ENCODE measurements at places on chromosomes 2 and 18.

DNA sequence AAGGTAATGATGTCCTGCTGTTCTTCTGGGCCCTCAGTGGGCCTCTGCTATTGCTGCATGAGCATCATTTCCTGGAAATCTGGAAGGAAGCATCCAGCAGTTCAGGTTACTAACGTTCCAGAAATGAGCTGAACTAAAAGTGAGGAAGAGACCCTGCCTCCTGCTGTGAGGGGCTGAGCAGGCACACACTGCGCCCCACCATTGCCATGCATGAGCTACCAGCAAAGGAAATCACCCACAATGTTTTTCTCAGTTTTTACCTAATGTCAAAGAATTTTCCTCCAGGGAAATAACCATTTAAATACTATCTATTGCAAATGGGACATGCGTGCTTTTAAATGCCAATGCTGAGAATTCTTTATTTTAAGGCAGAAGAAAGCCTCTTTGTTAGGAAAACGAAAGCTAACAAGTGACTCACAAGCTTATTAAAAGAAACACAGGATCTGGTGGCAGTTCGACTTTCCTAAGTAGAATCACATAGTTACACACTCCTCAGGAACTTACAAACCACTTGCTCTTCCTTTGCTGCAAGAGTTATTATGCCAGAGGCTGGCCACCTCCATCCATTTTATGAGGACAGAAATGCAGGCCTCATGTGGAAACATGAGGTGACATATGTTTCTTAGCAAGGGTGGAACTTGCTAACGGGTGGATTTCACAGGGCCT is 152.6 kb upstream of the TTC39C start:
- DNase-seq, result no peak

DNA sequence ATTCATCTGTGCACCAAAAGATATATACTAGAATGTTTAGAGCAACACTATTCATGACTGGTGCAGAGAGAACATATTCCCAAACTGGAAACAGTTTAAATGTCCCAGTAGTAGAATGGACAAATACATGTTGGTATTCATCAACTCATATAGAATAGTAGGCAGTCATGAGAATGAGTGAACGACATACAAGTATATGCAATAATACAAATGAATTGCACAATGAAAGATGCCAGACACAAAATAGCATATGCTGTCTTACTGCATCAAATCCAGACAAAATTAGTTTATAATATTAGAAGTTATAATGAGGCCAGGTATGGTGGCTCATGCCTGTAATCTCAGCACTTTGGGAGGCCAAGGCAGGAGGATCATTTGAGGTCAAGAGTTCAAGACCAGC is 8.3 kb upstream of the PRKAG3 start:
- DNase-seq, result no peak

GRCh38 chr18:70220628-70221027 is 15.1 kb upstream of the RTTN start:
- no peak for DNase-seq

- DNase-seq, result no peak
These were observed 314.7 kb upstream of the LYPD1 start for GRCh38 chr2:132984731-132985130.

- no peak for DNase-seq
These were observed 4.5 kb downstream of the NRXN1 start for GRCh38 chr2:51027442-51027841.

DNA sequence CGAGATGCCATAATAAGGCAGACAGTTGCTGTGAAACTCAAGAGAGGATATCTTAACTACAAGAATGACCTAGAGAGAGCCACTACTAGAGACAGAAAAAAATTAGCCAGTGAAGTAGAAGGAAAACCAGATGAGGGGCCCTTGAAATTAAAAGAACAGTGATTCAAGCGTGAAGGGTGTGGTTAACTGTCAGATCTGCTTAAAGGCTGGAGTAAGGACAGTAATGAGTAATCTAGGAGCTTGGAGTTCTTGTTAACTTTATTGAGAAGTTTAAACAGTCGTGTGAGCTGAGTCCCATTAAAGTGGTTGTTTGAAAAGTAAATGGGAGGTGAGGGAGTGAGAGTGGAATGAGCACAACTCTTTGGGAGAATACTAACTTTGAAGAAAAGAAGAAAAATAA is 21.3 kb downstream of the PIGN start:
- DNase-seq, result no peak

- no peak for DNase-seq
These were observed 80.7 kb downstream of the EML4 start for GRCh38 chr2:42249887-42250286.

DNA sequence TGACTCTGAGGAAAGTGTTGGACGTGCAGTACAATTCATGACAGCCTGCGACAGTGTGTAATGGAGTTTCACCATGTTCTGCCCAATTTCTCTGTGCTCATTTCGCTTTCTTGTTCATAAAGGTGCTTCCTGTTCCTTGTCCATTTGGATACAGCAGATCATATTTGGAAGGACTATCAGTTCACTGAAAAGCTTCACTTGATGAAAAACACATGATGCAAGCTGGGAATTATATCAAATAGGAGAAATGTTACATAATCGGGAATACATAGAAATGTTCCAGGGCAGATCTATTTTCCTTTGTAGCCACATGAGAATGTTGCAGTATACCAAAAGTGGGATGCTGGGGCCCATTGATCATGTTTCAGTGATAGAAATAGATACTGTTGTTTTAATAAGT is 266.3 kb upstream of the SLC14A2 start:
- DNase-seq, result no peak

DNA sequence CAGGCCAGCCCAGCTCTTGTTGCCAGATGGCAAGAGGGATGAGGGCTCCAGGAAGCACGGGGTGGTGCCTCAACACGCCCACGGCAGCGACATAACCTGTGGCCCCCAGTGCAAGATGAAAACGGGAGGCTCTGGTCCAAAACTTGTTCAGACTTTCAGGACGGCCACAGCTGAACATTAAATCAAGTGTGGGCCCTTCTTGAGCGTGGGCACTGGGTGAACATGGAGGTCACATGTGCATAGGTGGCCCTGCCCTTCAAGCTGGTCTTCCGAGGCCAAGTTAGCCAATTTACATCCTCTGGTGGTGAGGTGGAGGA is 77.5 kb downstream of the NDUFA10 start:
- no peak for DNase-seq

- DNase-seq, result no peak
These were observed 12.8 kb upstream of the ZNF532 start for GRCh38 chr18:58851856-58852255.

DNA sequence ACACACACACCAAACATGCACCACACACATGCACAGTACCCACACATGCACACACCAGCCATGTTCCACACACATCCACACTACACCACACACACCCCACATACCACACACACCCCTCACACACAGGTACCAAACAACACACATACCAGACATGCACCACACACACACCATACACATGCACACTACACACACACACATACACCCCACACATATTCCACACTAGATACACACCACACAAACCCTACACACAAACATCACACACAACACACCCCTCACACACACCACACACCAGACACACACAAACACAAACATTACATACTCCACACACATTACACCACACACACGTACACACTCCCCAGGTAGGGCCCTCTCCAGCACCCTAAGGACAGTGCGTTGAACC is 51.2 kb downstream of the TRABD2A start:
- no peak for DNase-seq

GRCh38 chr18:62279561-62279960 is 45.5 kb upstream of the TNFRSF11A start:
- DNase-seq, result no peak

GRCh38 chr2:217370391-217370790 is 510.5 kb upstream of the TNP1 start:
- DNase-seq, result no peak

GRCh38 chr18:77003316-77003715 is 129.3 kb downstream of the MBP start:
- no peak for DNase-seq

GRCh38 chr2:52639692-52640091 is 1127.9 kb upstream of the CHAC2 start:
- DNase-seq, result no peak

DNA sequence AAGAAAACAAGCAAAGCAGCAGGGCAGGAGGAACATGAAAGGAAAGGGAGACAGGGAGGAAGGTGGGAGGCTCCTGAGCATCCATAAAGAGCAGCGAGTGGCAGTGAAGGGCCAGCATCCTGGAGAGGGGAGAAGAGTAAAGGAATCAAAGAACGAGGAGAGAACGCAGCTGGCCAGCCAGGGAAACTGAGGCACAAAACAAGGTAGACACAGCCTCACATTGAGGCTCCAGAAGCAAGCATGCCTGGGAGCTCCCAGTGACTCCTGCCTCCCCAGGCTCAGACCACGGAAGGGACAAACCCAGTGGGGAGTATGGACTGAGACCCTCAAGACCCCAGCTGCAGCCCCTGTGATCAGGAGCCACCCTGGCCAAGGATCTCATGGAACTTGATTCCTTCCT is 14.0 kb upstream of the TNS1 start:
- DNase-seq, result no peak

DNA sequence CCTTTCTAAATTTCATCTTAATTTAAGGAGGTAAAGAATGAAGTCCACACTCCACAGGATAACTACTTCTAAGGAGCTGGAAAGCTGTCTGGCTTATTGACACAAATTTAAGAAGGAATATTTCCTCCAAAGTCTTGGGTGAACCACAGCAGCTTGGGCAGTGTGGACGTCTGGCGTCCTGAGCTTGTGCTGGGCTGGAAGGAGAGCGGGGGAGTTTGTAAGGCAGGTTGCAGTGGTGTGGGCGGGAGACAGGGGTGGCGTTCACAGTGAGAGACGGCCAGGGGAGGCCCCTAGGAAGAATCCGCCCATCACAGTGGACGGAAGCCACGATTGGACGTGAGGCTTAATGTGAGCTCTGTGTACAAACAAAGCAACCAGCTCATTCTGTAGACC is 25.7 kb downstream of the ADI1 start:
- DNase-seq, result no peak

DNA sequence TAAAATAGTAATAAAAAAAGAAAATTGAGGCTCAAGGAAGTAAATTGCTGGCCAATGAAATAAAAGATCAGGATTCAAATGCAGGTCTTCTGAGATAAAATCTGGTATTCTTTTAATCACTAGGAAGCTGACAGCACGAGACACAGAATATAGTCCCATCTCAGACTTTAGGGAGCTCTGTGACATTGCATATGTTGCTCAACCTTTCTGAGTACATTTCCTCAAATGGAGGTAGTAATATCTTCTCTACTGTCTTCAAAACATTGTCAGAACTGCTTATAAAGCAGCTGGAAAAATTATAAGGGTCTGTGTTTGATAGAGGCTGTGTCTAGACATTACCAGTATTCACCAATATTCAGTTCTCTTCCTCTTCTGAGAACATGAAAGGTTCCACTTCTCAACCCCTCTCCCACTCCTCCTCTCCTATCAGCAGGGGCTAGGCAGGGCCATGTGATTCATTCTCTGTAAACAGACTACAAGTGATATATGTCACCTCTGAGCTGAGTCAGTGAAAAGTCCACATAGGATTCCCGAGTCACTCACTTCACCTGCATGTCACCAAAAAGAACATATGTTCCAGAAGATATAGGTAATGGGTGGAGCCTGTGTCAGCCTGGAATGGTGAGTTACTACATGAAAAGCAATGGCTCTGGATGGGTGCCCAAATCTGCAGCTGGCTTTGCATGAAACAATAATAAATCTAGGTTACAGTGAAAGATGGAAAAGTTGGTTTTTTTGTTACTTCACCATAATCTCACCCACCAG is 7.1 kb downstream of the KCNE4 start:
- no peak for DNase-seq

GRCh38 chr2:50929661-50930060 is 102.3 kb downstream of the NRXN1 start:
- no peak for DNase-seq

DNA sequence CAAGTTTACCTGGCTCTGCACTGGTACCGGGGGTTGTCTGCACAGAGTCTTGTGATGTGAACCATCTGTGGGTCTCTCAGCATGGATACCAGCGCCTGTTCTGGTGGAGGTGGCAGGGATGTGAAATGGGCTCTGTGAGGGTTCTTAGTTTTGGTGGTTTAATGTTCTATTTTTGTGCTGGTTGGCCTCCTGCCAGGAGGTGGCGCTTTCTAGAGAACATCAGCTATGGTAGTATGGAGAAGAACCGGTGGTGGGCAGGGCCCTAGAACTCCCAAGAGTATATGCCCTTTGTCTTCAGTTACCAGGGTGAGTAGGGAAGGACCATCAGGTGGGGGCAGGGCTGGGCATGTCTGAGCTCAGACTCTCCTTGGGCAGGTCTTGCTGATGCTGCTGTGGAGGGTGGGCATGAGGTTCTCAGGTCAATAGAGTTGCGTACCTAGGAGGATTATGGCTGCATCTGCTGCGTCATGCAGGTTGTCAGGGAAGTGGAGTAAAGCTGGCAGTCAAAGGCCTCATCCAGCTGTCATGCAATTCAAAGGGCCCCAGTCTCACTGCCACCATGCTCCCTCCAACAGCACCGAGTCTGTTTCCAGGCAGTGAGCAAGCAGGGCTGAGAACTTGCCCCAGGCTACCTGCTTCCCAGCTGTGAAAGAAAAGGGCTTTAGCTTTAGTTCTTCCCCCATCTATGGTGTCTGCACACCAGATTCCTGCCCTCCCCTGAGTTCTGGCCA is 278.0 kb downstream of the METTL4 start:
- DNase-seq, result no peak
